ENCODE measurements at places on chromosomes 1 and 21. TPM values are rescaled to one million over a fixed set of nuclear protein-coding genes. Genes with fewer than 3 reads are reported as not detected.

- H3K36me3 ChIP-seq: no peaks in the 10 kb centered on the region
- H3K4me3 ChIP-seq: no peak overlapping the region
- no peaks in the 10 kb centered on the region for H3K27me3 ChIP-seq
Measured at GRCh38 chr1:36752891-36753361, 270.2 kb upstream of the CSF3R start.

DNA sequence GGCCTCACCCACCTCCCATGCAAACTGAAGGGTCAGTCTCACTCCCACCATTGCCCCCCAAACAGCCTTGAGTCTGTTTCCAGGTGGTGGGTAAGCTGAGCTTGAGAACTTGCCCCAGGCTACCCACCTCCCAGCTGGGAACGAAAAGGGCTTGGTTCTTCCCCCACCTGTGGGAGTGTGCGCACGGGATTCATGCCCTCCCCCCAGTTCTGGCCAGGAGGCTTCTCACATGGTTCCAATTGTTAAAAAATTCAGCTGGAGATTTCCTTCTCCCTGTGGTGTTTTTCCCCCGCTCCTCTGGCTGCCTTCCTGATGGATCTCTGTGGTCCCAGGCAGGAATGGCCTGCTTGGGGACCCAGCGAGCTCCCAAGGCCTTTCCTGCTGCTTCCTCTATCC is 81.8 kb upstream of the C21orf91 start:
- no peaks in the 10 kb centered on the region for H3K27me3 ChIP-seq
- H3K27ac ChIP-seq: no peak overlapping the region
- no peaks in the 10 kb centered on the region for H3K36me3 ChIP-seq
- no peaks in the 10 kb centered on the region for H3K4me1 ChIP-seq

The ABCG1 gene
- total RNA-seq: 14.7 TPM

The RGL1 gene
- total RNA-seq: 0.16 TPM

GRCh38 chr1:154624746-154625643 is 17.0 kb upstream of the ADAR start:
- DNase-seq: no peak
- H3K4me1 ChIP-seq: peaks cover 11% of the 10 kb centered on the region
- no peaks in the 10 kb centered on the region for H3K27me3 ChIP-seq
- no peak overlapping the region for H3K4me3 ChIP-seq

- no peaks in the 10 kb centered on the region for H3K36me3 ChIP-seq
- no peak for DNase-seq
- no peak overlapping the region for H3K27ac ChIP-seq
Measured at GRCh38 chr1:240912821-240913220, 300.9 kb upstream of the GREM2 start.

DNA sequence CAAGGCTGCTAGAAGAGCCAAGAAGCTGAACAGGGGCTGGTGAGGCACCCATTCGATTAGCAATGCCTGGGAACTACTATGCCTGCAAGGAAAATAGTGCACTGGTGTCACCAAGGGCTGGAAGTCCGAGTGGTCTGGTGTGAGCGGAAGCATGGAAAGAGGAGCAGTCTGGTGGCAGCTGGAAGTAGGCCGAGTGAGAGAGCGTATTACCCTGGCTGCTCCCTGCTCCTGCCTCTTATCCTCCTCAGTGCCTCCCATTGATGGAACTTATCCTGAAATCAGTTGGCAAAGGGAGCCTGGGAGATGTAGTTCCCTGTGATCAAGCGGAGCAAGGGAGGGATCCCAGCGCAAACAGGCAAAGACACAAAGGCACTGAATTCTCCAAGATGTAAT is 9.6 kb downstream of the SMAP2 start:
- H3K27ac ChIP-seq: peak overlapping the region; percentile 100
- H3K4me3 ChIP-seq: no peak overlapping the region
- H3K4me1 ChIP-seq: peaks cover 72% of the 10 kb centered on the region
- DNase-seq: no peak

GRCh38 chr1:84995484-84996334 is 1.2 kb downstream of the MCOLN2 start:
- H3K4me1 ChIP-seq: peaks cover 27% of the 10 kb centered on the region
- H3K36me3 ChIP-seq: no peaks in the 10 kb centered on the region
- peak overlapping the region; percentile 55 for H3K4me3 ChIP-seq
- peak; percentile 62 for DNase-seq
- peaks cover 15% of the 10 kb centered on the region for H3K27me3 ChIP-seq

The OR6K3 gene
- not detected for total RNA-seq

The DCAF8 gene
- total RNA-seq: 189 TPM

DNA sequence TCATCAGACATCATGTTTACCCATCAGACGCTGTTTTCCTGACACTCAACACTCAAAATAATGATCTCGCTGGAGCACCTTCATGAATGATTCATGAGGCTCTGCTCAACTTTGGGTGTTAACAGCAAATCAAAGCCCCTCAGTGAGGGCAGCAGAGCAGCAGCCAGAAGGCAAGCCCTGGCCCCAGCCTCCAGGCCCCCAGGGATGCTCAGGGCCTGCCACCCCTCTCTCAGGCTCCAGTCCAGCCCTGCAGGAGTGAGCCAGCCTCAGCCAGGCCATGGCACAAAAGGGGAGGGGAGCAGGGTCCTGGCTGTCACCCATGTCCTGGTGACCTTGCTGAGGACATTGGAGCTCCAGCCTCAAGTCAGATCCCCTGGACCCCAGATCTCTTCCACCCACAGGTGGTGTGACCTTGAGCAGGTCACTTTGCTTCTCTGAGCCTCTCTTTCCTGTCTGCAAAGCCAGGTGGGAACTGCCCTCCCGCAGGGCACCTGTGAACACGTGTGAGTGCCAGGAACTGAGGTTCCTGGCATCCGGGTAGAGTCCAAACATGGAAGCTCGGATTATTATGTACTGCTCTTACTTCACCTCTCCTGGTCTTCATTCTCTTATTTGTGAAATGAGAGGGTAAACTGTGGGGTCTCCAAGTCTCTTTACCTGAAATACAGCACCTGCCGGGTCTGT is 161.6 kb upstream of the VAMP3 start:
- no peak for DNase-seq
- H3K36me3 ChIP-seq: no peaks in the 10 kb centered on the region
- H3K4me1 ChIP-seq: no peaks in the 10 kb centered on the region

DNA sequence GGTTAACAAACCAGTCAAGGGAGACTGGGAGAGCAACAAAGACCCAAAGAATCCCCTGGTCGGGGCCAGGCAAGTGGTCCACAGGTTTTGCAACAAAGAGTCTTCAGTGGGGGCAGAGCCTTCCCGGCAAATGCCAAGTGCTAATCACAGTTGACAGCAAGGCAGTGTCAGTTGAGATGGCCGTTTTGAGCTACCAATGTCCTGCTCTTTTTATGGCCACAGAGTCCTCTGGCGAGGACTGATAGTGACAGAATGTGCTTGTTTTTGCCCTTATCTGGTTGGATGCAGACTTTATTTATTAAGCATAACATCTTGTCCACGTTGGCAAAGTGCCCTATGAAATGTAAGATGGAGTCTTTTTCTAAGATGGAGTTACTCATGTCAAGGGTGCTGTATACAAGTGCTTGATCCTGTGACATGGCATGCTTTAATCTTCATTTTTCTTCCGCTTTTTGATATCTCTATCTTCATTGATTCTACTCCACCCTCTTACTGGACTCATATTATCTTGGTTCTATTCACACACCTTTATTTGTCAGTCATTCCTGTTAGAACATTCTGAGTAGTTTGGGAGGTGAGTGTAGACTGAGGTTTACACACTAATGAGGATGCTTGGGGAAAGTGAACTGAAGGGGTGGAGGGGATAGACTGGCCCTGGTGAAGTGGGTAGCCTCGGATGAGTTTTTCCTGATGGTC is 51.8 kb downstream of the KCNK1 start:
- H3K4me3 ChIP-seq: no peak overlapping the region
- no peaks in the 10 kb centered on the region for H3K36me3 ChIP-seq
- H3K27ac ChIP-seq: no peak overlapping the region
- no peak for DNase-seq
- H3K4me1 ChIP-seq: no peaks in the 10 kb centered on the region

The TNFRSF1B gene
- 152 TPM for total RNA-seq

DNA sequence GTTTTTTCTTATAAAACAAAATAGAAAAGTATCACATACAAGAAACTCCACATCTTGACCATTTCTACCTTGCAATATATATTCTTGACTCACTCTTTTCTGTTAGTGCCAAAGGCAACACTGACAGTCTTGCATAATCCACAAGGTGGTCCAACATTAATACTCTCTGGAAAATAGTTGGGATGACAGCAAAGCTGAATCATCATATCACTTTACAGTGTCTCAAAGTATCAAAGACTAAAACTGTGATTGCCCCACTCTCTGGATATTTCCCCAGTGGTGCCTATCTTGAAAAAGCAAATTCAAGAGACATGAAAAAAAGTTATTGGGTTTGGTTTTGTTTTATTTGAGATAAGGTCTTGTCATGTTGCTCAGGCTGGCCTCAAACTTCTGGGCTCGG is 14.6 kb upstream of the TGFBR3 start:
- no peaks in the 10 kb centered on the region for H3K27me3 ChIP-seq
- no peaks in the 10 kb centered on the region for H3K36me3 ChIP-seq
- no peaks in the 10 kb centered on the region for H3K4me1 ChIP-seq
- no peak overlapping the region for H3K4me3 ChIP-seq

DNA sequence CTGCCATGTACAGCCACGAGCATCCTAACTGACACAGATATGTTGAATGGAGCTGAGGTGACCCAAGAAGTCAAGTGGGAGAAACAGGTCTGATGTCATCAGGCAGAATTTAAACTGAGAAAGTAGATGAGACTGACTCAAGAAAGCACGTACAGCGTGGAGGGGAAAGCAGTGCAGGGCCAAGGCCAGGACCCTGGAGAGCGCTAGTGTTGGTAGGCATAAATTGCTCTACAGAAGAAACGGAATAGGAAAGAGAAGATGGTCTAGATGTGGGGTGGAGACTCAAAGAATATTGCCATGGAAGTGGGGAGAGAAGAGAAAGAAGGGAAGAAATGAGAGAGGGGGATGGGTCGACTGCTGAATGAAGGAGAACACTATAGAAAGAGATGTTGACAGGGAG is 45.3 kb upstream of the GJB5 start:
- no peak overlapping the region for H3K27ac ChIP-seq
- no peaks in the 10 kb centered on the region for H3K27me3 ChIP-seq
- H3K4me3 ChIP-seq: no peak overlapping the region
- H3K4me1 ChIP-seq: no peaks in the 10 kb centered on the region
- no peaks in the 10 kb centered on the region for H3K36me3 ChIP-seq

DNA sequence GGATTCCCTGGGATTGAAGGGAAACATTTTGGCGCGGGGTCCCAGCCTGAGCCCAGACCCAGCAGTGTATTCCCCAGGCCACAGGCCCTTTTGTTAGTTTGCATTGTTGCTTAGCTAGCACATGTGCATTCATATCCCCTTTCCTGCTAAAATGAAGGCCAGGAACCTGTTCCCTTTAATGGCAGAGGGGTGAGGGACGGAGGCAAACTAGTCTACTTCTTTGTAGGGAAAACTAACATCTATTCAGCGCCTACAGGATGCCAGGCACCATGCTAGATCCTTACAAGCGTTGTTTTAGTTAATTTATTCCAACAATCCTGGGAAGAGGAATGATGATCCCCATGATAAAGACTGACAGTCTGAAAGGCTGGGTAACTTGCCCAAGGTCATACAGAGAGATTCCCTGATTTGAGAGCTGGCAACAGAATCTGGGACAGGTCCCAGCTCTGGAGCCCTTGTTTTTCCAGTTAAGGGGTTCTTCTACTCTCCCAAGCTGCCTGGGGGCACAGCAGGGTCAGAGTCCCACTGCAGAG is 595 bp upstream of the E2F2 start:
- no peak for DNase-seq
- no peaks in the 10 kb centered on the region for H3K36me3 ChIP-seq
- peak overlapping the region; percentile 19 for H3K4me3 ChIP-seq
- no peak overlapping the region for H3K27ac ChIP-seq

GRCh38 chr21:37783016-37783415 is 133.2 kb downstream of the KCNJ6 start:
- H3K4me1 ChIP-seq: no peaks in the 10 kb centered on the region
- H3K36me3 ChIP-seq: no peaks in the 10 kb centered on the region
- no peak overlapping the region for H3K4me3 ChIP-seq
- no peak for DNase-seq

- H3K36me3 ChIP-seq: no peaks in the 10 kb centered on the region
- H3K4me3 ChIP-seq: no peak overlapping the region
- peaks cover 49% of the 10 kb centered on the region for H3K4me1 ChIP-seq
- H3K27me3 ChIP-seq: no peaks in the 10 kb centered on the region
- H3K27ac ChIP-seq: no peak overlapping the region
- DNase-seq: no peak
Measured at GRCh38 chr1:91537281-91537986, 36.8 kb downstream of the CDC7 start.

DNA sequence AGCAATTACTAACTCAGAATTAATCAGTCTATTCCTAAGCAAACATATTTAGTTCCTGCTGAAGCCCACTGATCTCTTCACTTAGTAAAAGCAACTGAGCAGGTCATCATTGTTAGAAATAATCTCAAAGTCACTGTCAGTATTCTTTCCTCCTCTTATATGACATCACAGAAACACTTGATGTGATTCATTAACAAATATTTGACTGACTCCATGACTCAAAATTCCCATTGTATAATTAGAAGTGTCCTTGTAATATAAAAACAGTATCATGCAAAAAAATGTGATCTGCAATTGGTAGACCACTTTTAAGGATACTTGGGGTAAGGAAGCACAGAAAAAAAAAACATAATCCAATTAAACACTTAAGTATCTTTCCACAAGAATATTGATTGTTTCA is 194.4 kb downstream of the DPYD start:
- H3K4me1 ChIP-seq: no peaks in the 10 kb centered on the region
- no peak for DNase-seq

DNA sequence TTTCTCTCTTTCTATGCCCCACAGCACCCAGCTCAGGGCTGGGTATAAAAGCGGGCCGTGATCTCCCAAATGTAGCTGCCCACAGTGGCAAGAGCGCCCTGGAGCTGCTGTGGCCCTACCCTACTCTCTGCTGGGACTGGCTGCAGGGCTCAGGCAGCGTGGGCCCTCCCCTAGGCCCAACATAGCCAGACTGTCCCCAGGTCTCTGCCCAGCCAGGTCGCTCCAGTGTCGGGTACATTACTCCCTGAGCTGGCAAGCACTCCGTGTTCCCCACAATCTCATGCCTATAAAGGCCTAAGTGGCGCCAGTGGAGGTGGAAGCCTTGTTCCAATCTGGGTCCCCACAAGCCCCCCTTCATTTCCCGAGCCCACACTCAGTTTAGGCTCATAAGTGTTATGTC is 66.2 kb downstream of the GLIS1 start:
- no peak for DNase-seq
- H3K4me3 ChIP-seq: no peak overlapping the region
- H3K27me3 ChIP-seq: no peaks in the 10 kb centered on the region
- H3K27ac ChIP-seq: no peak overlapping the region
- H3K36me3 ChIP-seq: no peaks in the 10 kb centered on the region

The FCRL6 gene
- 138 TPM for total RNA-seq

DNA sequence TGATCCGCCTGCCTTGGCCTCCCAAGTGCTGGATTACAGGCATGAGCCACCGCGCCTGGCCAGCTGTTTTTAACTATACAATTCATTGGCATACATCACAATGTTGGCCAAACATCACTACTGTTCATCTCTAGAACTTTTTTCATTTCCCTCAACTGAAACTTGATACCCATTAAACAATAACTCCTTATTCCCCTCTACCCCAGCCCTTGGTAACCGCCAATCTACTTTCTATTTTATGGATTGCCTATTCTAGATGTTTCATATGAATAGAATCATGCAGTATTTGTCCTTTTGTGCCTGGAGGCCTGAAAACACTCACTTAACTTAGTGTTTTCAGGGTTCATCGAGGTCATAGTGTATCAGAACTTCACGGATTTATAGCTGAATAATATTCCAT is 16.2 kb downstream of the BTF3L4 start:
- H3K36me3 ChIP-seq: peaks cover 13% of the 10 kb centered on the region
- no peaks in the 10 kb centered on the region for H3K27me3 ChIP-seq
- no peak overlapping the region for H3K4me3 ChIP-seq
- H3K4me1 ChIP-seq: no peaks in the 10 kb centered on the region
- H3K27ac ChIP-seq: no peak overlapping the region
- DNase-seq: no peak

The GUCA2B gene
- not detected for total RNA-seq

The PAFAH2 gene
- 95.1 TPM for total RNA-seq

The C1QTNF12 gene
- 2.6 TPM for total RNA-seq

Measured in natural killer cell (primary cell).